HEK293T (cell line): ENCODE measurements at places on chromosomes 16 and 17.

DNA sequence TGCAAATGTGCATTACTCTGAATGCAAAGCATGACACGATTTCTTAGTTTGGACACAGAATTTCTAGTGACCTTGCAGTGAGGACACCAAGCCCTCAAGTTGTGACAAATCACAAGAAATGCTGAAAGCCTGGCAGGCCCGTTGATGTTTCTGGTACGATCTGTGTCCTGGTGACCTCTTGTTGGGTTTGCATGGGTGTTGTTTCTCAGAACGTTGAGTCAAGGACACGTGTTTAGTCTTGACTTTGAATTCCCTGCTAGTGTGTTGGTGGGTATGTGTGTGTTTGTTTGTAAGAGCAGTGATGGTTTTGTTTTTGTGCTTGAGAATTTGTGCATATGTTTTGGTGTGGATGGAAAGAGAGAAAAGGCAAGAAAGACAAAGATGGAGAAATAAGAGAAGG lies 37.8 kb upstream of the MAF start:
- no peak for DNase-seq

- DNase-seq: no peak
These were observed 137.6 kb downstream of the AATF start for GRCh38 chr17:37086334-37086733.

DNA sequence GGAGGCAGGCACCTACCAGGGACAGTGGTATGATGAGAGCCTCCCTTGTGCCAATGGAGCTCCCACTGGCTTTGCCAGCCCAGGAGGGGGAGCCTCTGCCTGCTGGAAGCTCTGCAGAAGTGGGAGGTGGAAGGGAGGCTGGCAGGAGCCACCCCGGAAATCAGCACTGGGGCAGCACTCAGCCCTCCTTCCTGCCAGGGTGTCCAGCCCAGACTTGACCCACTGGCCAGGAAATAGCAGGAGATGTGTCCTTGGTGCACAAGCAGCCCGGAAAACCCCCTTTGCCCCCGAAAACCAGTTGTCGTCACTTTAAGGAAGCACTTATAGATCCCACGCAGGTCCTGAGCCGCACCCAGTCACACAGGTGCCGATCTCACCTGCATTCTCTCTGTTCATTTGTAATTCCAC lies 49.3 kb upstream of the CACNG4 start:
- no peak for DNase-seq

DNA sequence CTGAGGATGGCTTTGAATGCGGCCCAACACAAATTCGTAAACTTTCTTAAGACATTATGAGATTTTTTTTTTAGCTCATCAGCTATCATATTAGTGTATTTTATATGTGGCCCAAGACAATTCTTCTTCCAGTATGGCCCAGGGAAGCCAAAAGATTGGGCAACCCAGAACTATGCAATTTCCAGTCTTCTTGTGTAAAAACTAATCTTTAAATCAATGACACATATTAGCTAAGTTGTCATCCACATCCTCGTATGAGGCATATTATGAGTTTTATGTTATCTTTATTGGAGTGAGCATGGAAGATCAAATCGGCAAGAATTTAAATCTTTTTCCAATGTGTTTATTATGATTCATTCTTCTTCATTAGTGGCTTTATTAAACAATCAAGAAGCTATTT lies 198.6 kb upstream of the HSBP1 start:
- no peak for DNase-seq

- DNase-seq: no peak
These were observed 7.8 kb downstream of the DLX3 start for GRCh38 chr17:49987290-49987585.

GRCh38 chr16:7419441-7419840 lies 86.8 kb downstream of the RBFOX1 start:
- no peak for DNase-seq

GRCh38 chr17:49546546-49547535 lies 28.8 kb upstream of the NXPH3 start:
- no peak for DNase-seq

GRCh38 chr17:7281074-7281952 lies at the start of gene SLC2A4:
Gene SLC2A4 (plus strand): TSS chr17:7281718. CDS start chr17:7281935, 217 bp downstream.
- DNase-seq: peak; percentile 99

- no peak for DNase-seq
These were observed 109.9 kb upstream of the CORO6 start for GRCh38 chr17:29732613-29733012.

DNA sequence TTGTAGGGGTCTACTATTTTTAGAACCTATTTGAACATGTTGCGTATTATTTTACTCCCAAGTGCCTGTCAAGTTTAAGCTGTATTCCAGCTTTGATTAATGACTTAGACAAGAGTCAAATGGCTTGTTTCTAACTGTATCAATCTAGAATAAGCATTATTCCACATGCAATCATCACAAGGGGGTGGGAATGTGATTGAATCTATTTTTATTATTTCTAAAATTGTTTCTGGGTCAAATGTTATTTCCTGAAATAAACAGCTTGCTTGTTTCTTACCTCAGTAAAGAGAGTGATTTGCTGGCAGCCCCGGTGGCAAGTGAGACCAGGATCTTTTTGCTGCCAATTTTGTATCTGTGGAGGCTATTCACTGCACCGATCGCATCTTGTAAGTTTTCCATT lies 21.5 kb downstream of the MARF1 start:
- no peak for DNase-seq

DNA sequence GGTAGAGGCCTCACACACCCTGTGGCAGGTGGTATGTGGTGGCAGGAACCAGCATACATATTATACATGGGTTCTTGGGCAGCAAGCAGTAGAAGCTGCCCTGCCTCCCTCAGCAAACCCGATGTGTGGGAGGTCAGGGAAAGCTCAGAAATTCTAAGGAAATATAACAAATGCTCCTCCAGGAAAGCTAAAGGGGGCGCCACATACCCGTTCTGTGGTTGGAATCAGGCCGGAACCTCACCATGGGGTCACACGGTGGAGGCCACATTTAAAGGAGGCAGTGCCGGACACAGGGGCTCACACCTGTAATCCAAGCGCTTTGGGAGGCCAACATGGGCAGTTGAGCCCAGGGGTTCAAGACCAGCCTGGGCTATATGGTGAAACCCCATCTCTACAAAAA lies 12.4 kb upstream of the KATNB1 start:
- DNase-seq: peak; percentile 42

- DNase-seq: no peak
These were observed 5.7 kb upstream of the LGALS3BP start for GRCh38 chr17:78985395-78985794.

- no peak for DNase-seq
These were observed 25.0 kb downstream of the SCPEP1 start for GRCh38 chr17:57002904-57003303.

GRCh38 chr16:56636616-56637413 lies 1.7 kb upstream of the MT1A start:
- DNase-seq: no peak

DNA sequence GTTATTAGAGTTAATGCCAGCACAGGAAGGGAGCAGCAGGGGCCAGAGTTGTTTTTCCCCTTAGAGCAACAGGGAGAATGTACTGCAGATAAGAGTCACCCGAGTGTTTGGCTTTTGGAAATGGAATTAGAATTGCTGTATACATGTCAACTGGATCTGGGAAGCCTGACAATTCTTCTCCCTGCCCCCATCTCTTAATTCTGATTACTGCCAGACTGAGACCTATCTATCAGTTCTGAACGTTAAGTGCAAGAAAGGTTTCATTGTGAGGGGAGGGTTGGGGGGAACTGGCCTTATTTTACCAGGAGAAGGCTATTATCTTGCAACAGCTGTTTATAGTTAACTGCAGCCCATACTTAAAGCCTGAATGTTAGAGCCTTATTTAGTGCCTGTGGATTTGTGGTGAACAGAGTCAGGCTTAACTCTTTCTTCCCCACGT lies 424.5 kb upstream of the CDH11 start:
- no peak for DNase-seq

DNA sequence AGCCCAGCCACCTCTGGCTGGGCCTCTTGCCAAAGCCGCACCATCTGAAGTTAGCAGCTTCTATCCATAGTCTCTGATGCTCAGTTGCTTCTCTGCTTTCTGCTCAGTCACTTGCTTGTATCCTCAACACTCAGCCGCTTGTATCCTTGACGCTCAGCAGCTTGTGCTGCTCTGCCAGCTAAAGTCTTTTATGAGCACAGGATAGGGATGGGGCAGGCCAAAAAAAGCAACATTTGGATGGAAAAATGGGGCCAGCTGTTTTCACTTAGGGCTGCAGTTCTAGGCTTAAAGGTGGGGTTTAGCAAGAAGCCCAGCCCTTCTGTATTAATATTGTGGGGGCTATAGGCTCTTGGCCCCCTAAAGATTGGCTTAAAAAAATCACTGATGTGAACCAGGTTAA lies 739.4 kb downstream of the CDH8 start:
- no peak for DNase-seq

DNA sequence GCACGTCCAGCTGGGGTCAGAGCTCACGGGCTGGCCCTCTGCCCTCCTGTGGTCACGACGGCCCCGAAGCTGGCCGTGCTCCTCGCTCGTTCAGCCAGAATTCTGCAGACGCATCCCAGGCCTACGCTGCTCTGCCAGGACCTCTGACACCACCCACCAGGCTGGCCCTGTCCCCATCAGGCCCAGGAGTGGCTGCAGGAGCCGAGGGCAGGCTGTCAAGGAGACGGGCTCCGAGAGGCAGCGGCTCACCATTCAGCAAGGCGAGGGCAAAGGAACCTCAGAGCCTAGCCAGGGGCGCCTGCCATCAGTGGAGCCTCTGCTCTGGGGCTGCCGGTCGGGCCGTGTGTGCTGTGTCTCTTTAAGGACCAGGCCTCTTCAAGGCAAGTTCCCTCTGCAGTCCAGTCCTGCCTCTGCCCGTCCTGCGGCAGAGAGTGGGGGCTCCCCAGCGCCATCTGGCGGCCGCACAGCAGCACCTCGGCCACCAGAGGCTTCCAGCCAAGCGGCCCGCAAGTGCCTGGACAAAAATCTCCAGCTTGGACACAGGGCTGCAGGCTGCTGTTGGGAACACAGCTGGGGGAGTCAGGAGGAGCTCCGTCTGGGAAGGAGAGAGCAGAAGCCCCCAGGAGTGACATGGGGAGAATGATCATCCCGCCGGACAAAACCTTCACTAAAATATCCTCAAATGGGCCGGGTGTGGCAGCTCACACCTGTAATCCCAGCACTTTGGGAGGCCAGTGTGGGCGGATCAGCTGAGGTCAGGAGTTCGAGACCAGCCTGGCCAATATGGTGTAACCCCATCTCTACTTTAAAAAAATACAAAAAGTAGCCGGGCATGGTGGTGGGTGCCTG lies 7.4 kb upstream of the ABR start:
- DNase-seq: peak; percentile 92

- DNase-seq: no peak
These were observed 27.9 kb upstream of the ATP2C2 start for GRCh38 chr16:84340325-84341040.

- no peak for DNase-seq
These were observed 16.7 kb upstream of the OR1F1 start for GRCh38 chr16:3171181-3171854.

GRCh38 chr17:72665852-72666851 lies 426.3 kb downstream of the SLC39A11 start:
- DNase-seq: no peak

- DNase-seq: peak; percentile 77
These were observed 4.3 kb downstream of the CAMKK1 start for GRCh38 chr17:3888343-3889171.

DNA sequence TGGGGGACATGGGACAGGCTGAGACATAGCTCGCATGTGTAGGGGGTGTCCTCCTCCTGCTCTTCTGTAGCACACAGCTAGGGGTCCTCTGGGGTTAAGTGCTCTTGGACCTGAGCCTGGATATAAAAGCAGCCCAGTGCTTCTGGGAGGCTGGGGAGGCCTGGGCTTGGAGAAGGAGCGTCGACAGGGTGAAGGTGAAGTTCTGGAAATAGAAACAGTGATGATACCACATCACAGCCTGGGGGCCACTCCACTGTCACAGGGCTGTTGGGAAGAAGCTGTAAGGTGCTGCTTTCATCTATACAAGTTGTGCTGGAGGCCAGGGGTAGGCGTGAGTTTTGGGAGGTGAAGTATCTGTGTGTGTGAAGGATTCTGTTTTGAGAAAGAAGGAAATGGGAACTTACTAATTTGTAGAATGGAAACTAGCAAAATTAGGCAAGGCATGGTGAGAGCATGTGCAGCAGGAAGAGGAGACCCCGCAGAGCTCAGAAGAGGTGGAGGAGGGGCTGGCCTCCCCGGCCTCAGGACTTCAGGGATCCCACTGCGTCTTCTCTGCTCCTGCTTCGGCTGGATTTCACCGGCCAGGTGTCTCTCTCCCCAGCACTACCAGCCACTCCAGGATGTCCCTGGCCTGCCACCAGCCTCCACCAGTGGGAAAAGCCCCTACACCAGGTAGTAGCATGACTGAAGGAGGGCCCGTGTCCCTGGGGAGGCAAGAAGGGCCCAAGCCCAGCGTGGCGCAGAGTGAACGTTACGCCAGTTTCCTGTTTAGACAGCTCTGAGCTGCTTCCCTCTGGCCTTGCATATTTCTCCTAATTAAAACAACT lies 19.4 kb downstream of the PLCG2 start:
- no peak for DNase-seq

- no peak for DNase-seq
These were observed 116.4 kb downstream of the SNX11 start for GRCh38 chr17:48223945-48224344.

DNA sequence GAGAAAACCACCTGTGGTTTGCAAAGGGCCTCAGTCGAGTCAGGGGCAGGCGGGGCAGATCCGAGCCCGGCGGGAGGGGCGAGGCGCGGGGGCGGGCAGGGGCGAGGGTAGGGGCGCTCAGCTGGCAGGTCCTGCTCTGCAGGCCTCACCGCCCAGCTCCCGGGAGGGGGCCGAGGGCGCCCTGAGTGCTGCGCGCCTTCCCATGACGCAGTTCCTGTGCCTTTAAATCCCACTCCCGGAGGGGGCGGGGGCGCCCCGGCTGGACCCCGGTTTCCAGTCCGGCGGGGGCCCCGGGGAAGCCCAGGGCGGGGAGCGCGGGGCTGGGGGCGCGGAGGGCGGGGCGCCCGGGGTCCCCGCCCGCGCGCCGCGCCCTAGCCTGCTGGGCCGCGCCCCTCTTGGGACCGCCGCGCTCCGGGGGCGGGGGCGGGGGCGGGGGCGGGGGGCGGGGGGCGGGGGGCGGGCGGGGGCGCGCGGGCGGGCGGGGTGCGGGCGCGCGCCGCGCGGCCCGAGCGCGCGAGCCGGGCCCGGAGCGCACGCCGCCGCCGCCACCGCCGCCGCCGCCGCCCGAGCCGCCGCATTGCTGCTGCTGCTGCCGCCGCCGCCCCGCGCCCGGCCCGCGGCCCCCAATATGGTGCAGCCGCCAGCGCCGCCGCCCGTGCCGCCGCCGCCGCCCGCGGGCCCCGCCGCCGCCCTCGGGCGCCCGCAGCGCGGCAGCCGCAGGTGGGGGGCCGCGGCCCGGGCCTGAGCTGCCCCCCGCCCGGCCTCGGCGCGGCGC lies at the start of gene JPH3:
TSS of gene JPH3 (plus strand) at position 508 of the 775 bp plus-strand sequence. CDS start 639 bp downstream, outside the sequence.
- peak; percentile 62 for DNase-seq

DNA sequence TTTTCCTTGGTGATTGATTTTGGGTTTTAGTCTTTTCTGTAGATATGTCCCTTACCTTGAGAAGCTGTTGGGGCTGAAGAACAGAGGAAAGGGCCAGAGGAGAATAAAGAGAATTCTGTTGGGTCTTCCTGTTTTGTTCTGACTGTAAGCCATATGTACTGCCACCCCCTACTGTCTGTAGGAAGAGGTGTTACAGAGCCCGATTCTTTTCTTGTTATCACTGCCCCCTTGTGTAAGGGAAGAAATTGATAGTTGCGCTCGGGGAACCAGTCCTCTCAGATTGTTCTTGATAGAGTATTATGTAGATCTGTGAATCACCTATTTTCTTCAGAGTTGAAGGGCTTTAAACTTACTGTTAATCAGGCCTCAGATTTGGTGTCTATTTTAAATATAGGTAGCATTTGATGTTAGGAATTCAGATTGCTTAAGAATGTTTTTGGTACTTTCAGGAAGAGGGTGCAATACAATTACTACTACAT lies 2.4 kb downstream of the TANC2 start:
- DNase-seq: peak; percentile 78

- peak; percentile 32 for DNase-seq
These were observed 18.6 kb downstream of the FLOT2 start for GRCh38 chr17:28878981-28879380.
